NCI-H1930 (cell line): ENCODE measurements at places on chromosomes 4 and X.

DNA sequence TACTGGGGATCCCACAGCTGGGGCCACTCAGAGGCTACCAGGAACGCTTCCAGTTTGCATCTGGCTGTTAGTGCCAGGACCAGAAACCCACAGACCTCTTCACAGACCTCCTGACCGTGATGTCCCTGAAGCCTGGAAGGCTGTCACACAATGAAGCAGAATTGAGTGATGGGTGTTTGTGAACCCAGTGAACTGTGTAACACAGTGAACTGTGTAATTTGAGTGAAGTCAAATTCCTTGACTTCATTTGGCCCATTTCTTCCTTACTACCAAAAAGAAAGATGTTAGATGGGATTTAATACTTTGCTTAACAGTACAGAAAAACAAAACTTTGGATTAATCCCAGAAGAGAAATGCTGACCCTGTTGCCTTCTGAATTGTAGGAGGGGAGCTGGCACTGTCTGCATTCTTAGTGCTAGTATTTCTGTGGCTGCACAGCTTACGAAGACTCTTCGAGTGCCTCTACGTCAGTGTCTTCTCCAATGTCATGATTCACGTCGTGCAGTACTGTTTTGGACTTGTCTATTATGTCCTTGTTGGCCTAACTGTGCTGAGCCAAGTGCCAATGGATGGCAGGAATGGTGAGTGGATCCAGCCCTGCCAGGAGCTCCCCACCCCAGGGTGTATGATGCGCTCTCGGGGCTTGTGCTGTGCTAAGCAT lies 17.8 kb downstream of the SRD5A3 start:
- DNase-seq = no peak

DNA sequence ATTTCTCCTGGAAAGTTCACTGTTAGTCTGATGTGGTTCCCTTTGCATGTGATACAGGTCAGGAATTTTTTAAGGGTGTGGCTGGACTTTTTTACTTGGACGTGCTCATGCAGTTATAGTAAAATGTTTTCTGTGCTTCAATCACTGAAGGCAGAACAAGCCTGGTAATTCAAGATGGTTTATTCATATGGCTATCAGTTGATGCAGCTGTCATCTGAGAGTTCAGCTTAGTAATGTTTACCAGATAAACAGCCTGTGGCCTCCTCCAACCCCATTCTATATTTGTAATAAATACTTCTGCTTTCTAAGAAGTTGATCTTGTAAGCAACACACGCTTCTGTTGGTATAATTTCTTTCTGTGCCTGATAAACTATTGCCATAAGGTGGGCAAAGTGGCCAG lies 2105.9 kb downstream of the ARAP2 start:
- DNase-seq = no peak

- no peak for DNase-seq
Measured at GRCh38 chr4:158850371-158850770, 81.5 kb downstream of the FNIP2 start.

DNA sequence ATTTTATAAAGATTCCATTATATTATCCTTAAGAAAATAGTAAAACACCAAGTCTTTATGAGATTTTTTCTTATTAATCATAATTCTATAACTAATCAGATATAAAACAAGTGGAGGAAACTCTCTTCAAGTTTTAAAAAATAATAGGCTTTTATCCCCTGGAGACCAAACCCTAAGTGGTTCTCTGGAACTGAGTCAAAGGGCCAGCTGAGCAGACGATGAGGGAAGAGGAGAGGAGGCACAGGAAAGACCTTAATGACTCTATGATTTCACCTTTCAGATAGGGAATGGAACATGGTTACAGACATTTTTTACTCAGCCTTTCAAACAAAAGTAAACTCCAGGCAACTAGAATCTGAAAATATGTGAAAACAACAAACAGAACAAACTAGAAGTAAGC lies 201.8 kb downstream of the SLC39A8 start:
- DNase-seq = no peak
